Activated T-helper 1 cell treated with anti-CD3 and anti-CD28 coated beads, Interleukin-12 subunit alpha, Interleukin-12 subunit beta, Interleukin-2, Interleukin-4 antibody, amounts not matched to agents 30 ng/mL and 10 ng/mL and 1 ng/mL, durations not matched to agents 14 hours and 24 hours and 36 hours (primary cell): ENCODE measurements at places on chromosomes 6 and 20.

DNA sequence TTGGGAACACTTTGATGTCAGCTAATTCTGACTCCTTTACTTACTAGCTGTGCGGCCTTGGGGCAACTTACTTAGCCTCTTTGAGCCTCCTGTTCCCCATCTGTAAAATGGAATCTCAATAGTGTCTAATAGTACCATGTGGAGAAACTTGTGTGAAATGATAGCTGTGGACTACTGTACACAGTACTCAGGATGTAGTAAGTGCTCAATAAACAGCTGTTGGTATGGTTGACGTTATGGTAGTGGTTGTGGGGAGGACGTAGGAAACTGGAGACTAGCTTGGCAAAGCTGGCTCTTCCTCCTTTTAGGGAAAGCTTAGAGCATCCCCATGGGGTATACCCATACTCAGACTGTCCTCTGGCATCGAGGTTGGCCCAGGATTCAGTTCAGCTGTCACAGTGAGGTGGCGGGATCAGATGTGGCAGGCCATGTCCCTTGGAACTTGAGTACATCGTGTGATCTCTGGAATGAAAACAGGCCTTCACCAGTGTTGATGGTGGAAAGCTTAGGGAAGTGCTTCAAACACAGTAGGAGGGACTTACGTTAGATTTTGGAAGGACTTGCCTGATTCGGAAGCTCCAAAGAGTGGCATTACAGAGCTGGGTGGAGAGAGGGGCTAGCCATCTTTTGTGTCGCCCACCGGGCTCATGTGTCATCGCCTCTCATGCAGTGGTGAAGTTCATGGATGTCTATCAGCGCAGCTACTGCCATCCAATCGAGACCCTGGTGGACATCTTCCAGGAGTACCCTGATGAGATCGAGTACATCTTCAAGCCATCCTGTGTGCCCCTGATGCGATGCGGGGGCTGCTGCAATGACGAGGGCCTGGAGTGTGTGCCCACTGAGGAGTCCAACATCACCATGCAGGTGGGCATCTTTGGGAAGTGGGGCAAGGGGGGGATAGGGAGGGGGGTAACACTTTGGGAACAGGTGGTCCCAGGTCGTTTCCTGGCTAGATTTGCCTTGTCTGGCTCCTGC is 7.1 kb downstream of the VEGFA start:
- no peak overlapping the region for H3K27ac ChIP-seq
- peaks cover 32% of the 10 kb centered on the region for H3K36me3 ChIP-seq
- no peak overlapping the region for H3K4me3 ChIP-seq
- peaks cover 39% of the 10 kb centered on the region for H3K4me1 ChIP-seq
- peaks cover under 1% of the 10 kb centered on the region for H3K27me3 ChIP-seq

GRCh38 chr6:56555438-56555872 is 87.2 kb downstream of the DST start:
- peaks cover 7% of the 10 kb centered on the region for H3K27me3 ChIP-seq
- no peaks in the 10 kb centered on the region for H3K4me1 ChIP-seq
- no peaks in the 10 kb centered on the region for H3K36me3 ChIP-seq

DNA sequence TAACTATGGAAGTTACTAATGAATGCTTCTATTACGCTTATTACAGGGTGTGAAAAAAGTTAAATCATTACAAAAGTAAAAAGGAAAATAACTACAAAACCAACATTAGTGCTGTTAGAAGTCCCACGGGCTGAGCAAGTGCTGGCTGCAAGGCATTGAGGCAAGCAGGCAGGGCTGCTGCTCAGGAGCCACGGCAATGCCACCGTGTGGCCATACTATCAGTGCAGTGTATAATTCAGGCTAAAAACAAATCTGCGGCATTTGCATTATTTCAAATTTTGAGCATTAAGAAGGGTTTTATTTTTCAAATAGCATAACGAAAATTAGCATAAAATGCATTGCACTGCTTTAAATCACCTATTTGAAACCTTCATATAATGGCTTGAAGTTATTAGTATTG is 17.1 kb downstream of the IFNGR1 start:
- peaks cover 4% of the 10 kb centered on the region for H3K4me1 ChIP-seq
- peaks cover 52% of the 10 kb centered on the region for H3K36me3 ChIP-seq
- no peak for DNase-seq
- H3K4me3 ChIP-seq = no peak overlapping the region

GRCh38 chr6:69719602-69720193 is 77.1 kb downstream of the LMBRD1 start:
- no peaks in the 10 kb centered on the region for H3K27me3 ChIP-seq
- H3K27ac ChIP-seq = no peak overlapping the region
- no peak overlapping the region for H3K4me3 ChIP-seq
- no peak for DNase-seq
- peaks cover 28% of the 10 kb centered on the region for H3K36me3 ChIP-seq
- H3K4me1 ChIP-seq = no peaks in the 10 kb centered on the region

- no peaks in the 10 kb centered on the region for H3K27me3 ChIP-seq
- DNase-seq = no peak
- no peak overlapping the region for H3K27ac ChIP-seq
- no peaks in the 10 kb centered on the region for H3K4me1 ChIP-seq
- H3K4me3 ChIP-seq = no peak overlapping the region
Observed at GRCh38 chr20:11726026-11726425, 191.7 kb upstream of the BTBD3 start.

DNA sequence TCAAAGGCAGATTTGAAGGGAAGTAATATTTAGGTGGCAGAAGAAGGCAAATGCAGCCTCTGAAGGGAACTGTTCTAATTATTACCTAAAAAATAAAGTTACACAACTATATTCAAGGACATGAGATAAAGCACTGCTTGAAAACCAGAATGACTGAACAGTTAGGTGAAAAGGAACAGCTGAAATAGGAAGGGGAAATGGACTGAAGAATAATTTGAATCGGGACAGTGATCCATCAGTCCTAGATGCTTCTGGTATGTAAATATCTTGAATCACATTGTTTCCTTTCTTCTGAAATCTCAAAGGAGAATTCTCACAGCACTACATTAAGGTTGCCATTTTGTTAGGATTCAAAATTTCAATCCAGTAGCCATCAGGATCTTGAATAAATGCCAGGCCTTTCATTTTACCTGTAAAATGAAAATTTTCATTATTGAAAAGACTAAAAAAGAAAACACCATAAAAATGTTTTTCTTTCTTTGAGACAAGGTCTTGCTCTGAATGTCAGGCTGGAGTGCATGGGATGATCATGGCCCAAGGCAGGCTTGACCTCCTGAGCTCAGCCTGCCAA is 25.9 kb downstream of the GLO1 start:
- H3K4me3 ChIP-seq = no peak overlapping the region
- H3K36me3 ChIP-seq = peaks cover 47% of the 10 kb centered on the region
- no peak for DNase-seq
- H3K27me3 ChIP-seq = no peaks in the 10 kb centered on the region
- H3K4me1 ChIP-seq = peaks cover 37% of the 10 kb centered on the region
- peak overlapping the region; percentile 58 for H3K27ac ChIP-seq

DNA sequence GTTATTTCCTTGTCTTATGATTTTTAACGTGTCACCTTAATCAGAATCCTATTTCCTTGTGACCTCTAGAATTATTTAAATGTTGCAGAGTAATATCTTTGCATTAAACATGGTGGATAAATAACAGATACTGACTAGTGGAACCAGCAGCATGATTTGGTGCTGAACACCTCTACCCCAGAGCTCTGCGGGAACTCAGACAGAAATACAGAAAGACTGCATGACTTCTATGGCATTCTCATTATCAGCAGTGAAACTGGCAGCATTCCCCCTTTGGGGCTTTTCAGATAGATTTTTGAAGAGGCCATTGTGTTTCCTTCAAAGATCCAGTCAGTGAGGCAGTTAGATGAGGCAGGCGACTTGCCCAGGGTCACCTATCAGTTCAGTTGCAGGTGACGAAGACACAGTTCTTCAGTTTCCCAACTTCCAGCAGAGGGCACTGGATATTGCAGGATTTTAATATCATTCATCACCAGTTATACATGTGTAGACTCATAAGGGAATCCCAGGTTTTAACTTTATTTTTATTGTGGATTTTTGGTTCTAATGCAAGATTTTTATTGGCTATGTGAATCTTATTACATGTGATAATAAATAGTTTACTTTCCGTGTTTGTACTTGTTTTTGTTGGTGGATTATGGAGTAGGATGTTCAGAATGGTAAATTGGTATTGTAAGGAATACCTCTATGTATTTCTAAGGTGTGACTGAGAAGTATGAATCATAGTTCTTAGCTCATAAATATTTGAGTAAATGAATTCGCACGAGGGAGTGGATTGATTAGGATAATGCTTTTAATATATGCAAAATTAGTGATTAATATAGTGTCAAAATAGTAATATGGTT is 81.3 kb downstream of the AFDN start:
- H3K4me1 ChIP-seq = no peaks in the 10 kb centered on the region
- H3K36me3 ChIP-seq = peaks cover 8% of the 10 kb centered on the region
- DNase-seq = no peak
- no peak overlapping the region for H3K27ac ChIP-seq
- H3K27me3 ChIP-seq = no peaks in the 10 kb centered on the region
- no peak overlapping the region for H3K4me3 ChIP-seq

- no peak overlapping the region for H3K4me3 ChIP-seq
- H3K27ac ChIP-seq = no peak overlapping the region
- H3K36me3 ChIP-seq = no peaks in the 10 kb centered on the region
- DNase-seq = no peak
Observed at GRCh38 chr6:90714319-90714718, 127.4 kb upstream of the MAP3K7 start.

DNA sequence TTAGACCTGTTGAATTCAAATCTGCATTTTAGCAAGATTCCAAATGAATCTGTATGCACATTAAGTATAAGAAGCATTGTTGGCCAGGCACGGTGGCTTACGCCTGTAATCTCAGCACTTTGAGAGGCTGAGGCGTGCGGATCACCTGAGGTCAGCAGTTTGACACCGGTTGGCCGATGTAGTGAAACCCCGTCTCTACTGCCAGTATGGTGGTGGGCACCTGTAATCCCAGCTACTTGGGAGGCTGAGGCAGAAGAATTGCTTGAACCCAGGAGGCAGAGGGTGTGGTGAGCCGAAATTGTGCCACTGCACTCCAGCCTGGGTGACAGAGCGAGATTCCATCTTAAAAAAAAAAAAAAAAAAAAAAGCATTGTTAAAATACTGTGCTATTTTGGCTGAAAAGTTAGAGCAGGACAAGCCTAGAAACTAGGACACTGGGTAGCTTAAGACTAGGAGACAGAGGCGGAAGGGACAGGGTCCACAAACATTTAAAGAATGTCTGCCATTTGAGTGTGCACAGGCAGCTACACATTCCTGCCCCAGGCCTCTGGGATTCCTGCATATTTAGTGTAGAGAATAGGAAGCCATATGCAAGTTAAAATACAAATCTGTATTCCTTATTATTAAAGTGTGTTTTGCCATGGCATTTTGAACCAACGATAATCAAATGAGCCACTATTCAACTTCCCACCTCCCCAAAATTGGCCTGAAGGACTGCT is 45.1 kb upstream of the EEF1A1 start:
- H3K27me3 ChIP-seq = peaks cover 2% of the 10 kb centered on the region
- DNase-seq = no peak
- no peak overlapping the region for H3K4me3 ChIP-seq

DNA sequence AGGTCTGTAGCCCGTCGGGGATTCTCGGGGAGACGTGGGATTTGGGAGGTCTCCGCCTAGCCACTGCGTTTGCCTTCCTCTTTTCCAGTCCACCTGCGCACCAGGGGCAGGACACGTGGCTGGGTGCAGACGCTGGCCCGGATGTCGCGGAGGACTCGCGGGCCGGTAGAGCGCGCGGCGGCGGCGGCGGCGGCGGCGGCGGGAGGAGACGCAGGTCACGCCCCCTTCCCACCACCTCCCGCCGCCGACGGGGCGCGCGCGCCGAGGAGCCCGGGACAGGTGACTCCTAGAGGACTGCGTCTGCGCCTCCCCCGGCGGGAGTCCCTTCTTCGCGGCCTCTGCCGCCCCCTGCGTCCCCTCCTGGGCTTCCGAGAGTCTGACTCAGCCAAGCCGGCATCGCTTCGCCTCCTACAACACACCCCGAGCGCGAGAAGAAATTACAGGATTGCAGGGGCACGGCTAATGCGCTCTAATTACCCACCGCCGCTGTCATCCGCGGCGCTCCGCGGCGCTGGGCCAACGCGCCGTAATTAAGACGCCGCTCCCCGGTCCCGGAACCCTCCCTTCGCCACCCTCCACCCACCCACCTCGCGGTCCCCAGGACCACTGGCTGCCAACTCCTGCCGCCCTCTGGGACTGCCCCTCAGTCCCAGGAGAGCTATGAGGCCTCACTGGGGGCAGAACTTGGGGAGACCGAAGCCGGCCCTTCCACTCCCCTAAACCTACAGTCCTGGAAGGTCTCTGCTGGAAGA is 124.5 kb downstream of the MRPL14 start:
- peaks cover 6% of the 10 kb centered on the region for H3K4me1 ChIP-seq
- H3K27me3 ChIP-seq = peaks cover 37% of the 10 kb centered on the region
- no peak overlapping the region for H3K27ac ChIP-seq
- no peaks in the 10 kb centered on the region for H3K36me3 ChIP-seq

- peak overlapping the region; percentile 62 for H3K27ac ChIP-seq
- H3K4me1 ChIP-seq = peaks cover 36% of the 10 kb centered on the region
- no peak for DNase-seq
- H3K4me3 ChIP-seq = no peak overlapping the region
- H3K36me3 ChIP-seq = peaks cover 4% of the 10 kb centered on the region
Observed at GRCh38 chr20:362271-363254, 15.7 kb downstream of the NRSN2 start.

DNA sequence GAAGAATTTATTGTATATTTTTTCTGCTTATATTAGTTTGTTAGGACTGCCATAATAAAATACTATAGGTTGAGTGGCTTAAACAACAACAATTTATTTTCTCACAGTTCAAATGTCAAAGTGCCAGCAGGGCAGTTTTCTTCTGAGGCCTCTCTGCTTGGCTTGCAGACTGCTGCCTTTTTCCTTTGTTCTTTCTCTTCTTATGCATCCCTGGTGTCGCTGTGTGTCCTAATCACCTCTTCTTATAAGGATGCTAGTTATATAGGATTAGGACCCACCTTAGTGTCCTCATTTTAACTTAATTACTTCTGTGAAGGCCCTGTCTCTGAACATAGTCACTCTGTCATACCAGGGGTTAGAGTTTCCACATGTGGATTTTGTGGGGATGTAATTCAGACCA is 354.4 kb downstream of the NKAIN2 start:
- no peaks in the 10 kb centered on the region for H3K4me1 ChIP-seq
- no peaks in the 10 kb centered on the region for H3K27me3 ChIP-seq
- no peak overlapping the region for H3K4me3 ChIP-seq
- no peaks in the 10 kb centered on the region for H3K36me3 ChIP-seq
- no peak overlapping the region for H3K27ac ChIP-seq
